T1000 (cell line): ENCODE measurements at places on chromosomes 2 and 18.
A peak's percentile ranks its signal among the peaks of the same experiment; 100 is the strongest.

DNA sequence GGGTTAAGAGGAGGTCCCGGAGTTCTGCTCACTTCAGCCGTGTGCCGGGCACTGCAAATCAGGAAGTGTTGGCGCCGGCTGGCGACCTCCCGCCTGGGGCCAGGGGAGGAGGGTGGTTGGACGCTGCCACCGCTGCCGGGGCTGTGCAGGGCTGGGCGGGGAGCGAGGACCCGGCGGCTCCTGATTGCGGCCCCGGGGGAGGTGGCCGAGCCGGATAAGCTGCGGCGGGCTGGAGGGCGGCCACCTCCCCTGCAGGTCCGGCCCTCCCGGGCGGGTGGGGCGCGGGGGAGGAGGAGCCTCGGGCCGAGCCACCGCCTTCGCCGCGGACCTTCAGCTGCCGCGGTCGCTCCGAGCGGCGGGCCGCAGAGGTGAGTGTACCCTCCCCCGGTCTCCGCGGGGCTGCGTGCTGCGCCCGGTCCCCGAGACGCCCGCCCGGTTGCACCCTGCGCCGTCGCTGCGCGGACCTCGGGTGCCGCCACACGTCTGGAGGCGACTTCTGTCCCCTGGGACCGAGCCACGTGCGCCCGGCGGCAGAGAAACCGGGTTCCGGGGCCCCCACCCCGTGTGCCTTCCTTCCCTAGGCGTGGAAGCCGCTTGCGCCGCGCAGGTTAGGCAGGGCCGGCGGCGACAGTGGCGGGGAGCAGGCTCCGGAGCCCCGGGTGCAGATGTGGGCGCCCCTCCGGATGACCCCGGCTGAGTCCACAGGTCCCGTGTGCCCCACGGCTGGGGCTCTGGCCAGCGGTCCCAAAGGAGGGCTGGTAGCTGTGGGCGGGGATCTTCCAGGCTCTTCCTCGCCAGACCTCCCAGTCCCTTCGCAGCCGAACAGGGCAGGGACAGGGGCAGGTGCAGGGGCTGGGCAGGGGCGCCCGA is at the start of gene STEAP3:
Gene STEAP3 (plus strand): TSS at position 314 of the 870 bp plus-strand sequence. CDS start 7,179 bp downstream, outside the sequence.
- peak; percentile 55 for DNase-seq

DNA sequence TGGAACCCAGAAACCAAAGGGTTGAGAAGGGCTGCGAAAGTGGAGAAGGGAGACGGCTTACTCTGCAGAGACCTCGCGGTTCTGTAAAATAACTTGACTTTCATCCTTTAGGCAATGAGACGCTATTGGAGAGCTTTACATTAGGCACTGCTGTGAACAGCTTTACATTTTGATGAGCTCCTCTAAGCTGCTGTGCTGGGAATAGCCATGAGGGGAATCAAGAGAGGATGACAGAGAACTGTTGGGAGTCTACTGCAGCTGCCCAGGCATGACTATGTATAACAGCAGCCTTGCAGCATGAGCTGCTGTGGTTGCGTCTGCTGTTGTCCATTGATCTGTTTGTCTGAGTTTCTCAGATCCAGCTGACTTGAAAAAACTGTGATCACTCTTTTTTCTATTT is 310.8 kb upstream of the MAP2 start:
- DNase-seq = no peak

DNA sequence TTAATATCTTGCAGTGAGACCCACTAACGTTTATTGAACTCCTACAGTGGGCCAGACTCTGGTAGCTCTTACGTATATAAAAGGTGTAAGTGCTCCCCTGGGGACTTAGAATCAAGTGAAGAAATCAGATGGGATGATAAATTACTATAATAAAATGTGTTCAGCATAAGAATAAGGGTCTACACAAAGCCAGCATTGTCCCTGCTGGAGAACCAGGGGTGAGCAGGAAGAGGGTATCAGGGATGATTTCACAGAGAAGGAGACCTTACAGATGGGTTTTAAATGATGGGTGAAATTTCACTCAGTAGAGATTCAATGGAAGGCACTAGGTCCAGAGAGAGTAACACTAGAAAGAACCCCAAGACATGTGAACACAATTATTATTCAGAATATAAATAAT is 20.7 kb downstream of the NRXN1 start:
- DNase-seq = no peak

DNA sequence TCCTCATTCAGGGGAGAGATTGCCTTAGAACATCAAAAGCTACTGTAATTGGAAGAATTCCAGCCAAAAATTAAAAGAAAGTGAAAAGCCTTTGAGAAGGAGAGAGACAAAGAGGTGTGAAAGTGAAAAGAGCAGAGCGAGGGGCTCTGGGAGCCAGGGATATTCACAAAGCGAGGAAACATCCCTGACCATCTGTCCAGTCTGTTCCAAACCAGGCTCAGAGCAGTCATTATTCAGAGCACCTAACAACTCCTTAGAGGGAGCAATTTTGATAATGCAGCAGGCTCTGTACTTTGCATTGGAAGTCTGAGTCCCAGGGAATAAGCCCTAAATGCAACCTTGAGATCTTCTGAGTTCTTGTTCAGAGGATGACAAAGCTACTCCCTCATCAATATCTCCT is 119.1 kb upstream of the LYPD1 start:
- no peak for DNase-seq

GRCh38 chr2:177204417-177204816 is 8.2 kb upstream of the HNRNPA3 start:
- no peak for DNase-seq

- DNase-seq = no peak
Observed at GRCh38 chr2:15271941-15272542, 289.1 kb downstream of the NBAS start.

GRCh38 chr2:38146275-38146906 is 70.4 kb upstream of the CYP1B1 start:
- DNase-seq = peak; percentile 35

DNA sequence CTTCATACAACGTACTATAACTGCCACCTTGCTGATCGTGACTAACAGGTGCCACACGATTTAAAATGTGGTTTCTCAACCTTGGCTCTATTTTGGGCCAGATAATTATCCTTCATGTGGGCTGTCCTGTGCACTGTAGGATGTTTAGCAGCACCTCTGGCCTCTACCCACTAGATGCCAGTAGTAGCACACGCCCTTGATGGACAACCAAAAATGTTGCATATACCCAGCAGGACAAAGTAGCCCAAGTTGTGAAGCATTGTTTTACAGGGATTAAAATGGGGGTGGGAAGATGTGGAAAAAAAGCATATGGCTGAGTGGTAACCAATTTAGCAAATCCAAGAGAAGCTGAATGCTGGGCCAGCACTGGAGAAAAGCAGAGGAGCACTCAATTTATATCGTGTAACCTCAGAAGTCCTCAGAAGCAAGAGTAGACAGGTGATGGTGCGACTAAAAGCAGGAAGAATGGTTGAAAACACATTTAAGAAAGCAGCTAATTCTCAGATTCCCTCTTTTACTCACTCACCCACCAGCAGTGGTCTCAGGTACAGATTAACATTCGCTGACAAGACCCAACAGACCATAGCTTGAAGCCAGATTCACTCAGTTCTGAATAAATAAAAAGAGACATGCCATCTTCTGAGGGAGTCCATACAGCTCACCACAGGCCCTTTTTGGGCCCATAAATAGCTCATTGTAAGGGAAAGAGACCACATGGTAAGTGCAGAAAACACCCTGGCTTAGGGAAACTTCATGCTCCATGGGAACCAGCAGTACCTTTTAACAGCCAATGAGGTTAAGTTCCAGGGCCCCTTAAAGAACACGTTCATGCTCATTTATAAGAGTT is 50.6 kb downstream of the RAPH1 start:
- DNase-seq = no peak

GRCh38 chr18:4142876-4143275 is 312.2 kb downstream of the DLGAP1 start:
- no peak for DNase-seq

GRCh38 chr2:56705713-56706112 is 521.9 kb downstream of the CCDC85A start:
- DNase-seq = no peak

DNA sequence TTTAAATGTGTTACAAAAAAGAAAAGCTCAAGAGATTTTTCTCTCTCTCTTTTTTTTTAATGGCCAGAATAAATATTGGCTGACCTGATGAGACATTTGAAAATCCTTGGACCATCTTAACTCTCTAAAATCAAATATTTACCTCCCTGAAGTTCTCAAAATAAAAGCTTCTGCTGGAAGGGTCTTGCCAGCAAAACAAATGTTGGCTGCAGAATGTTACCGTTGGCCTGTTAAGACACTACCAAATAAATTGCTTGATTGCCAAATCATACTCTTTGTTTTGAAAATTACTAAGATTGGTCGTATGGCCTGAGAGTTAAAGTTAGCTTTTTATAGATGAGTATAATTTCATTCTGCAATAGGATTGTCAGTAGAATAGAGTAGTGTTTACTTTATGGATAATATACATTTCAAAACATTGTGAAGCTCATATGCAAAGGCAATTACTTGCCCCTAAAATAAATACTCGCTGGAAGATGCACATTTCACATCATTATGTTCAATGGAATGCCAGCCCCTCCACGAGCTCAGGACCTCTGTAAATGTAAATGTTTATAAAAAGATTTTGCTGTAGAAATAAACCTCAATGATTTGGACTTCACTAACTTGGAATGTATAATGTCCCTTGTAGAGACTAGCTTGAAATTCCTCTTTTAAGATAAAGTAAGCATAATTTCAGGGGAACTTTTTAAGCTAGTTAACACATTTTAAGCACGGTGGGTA is 193.4 kb downstream of the SOX11 start:
- DNase-seq = no peak

GRCh38 chr2:161386228-161386824 is 29.8 kb upstream of the TBR1 start:
- DNase-seq = no peak

DNA sequence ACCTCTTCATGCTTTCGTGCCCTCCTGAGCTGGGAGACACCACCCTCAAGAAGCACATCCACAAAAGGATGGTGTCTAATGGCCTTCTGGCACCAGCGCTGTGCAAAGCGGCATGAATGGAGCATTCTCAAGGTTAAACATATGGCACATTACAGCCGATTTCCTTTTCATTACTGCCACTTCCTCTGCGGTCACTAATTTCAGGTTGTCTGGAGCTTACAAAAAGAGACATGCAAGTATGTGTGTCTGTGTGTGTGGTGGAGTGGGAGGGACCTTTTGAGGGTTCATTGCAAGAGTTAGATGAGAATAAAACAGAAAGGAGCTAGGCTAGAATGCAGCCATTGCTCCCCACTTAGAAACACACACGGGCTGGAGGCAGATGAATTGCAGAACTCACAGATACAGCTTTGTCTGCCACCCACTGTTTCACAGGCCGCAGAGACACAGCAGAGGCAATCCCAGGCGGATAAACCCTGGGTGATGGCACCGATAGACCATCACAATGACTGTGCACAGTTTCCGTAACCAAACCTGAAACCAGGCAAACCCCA is 76.0 kb downstream of the TGIF1 start:
- DNase-seq = no peak

DNA sequence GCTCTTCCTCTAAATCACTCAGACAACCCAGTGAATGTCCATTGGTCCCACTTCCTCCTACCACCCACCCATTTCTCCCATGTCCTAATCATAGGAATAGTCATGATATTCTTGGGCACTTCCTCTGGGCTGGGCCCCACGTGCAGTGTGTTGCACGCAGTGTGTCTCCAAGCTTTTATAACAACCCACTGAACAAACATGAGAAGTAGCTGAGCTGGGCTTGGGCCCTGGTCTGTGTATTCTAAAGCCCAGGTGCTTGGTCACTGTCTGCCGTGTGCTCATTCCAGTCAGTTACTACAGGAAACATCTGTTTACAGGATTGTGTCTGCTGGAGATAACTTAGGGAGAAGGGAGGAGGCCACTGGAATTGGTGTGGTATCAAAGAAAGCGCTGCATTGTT is 64.2 kb upstream of the THOC1 start:
- no peak for DNase-seq

GRCh38 chr2:176781570-176782217 is 430.9 kb upstream of the HNRNPA3 start:
- DNase-seq = no peak

- DNase-seq = no peak
Observed at GRCh38 chr2:111066062-111066593, 54.6 kb upstream of the BCL2L11 start.

DNA sequence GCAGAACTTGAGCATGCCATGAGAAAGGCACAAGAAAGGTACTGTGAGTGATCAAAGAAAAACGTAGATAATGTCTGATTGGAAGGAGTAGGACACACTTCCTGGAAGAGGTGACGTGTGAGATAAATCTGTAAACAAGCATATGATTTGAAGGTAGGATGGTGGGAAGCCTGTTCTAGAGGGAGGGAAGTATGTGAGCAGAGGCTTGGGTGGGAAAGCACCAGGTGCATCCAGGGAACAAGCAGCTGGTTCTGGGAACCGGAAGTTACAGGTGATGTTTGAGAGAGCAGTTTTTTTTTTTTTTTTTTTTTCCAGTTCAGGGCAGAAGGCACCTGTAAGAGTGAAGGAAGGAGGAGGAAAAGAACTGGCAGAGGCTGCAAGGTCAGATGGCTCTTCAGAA is 116.6 kb upstream of the EFEMP1 start:
- no peak for DNase-seq

GRCh38 chr2:191038241-191038725 is 24.3 kb upstream of the STAT1 start:
- DNase-seq = no peak

DNA sequence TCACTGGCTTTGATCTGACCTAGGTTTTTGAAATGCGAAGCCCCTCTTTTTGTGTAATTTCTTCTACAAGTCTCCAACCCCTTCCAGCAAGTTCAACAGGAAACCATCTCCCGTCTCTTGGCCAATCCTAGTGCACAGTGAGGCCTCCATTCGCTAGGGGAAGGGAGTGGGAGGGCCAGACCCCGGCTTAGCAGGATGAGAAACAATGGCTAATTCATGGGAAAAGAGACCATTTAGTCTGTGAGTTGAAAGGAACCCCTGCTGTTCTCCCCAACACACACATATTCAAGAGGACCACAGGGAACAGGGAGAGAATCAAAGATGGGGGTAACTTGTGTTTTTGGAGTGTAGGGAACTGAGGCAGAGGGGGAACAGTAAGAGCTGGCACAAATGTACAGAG is 83.0 kb downstream of the RTN4 start:
- no peak for DNase-seq

DNA sequence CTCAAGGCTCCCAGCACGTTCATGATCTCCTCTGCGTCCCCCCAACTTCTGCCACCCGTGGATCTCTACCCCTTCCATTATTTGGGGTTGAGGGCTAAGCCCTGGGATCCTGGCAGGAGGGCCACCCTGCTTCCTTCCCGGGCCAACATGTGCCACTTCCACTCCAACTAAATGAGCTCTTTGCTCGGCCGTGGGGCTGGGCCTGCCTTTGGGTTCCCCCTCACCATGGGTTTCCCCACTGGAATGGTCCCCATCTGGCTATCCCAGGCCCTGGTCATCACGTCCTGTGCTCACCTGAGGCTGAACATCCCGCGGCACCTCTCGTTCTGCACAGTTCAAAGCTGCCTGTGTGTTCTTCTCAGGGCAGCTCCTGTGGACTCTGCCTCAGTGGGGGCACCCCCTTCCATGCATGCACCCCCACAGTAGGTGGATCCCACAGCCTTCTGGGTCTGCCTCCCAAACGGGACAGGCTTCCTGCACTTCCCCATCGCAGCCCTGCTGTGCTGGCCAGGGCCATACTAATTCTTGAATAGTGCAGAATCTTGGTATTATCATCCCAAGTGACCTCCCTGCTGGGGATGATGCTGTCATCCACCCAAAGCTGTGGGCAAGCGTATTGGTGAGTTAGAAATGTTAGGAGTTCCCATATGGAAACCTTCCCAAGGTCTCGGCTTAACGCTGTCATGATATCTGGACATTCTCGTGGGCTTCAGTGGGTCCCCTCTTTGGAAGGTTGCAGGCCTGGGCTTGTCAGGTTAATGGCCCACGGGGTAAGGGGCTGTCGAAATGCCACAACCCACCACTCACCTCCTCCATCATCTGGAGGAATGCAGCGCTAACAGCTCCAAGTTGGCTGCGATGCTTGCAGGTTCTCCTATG is 150.5 kb upstream of the TWIST2 start:
- no peak for DNase-seq
